ENCODE measurements at places on chromosomes 4 and X.

DNA sequence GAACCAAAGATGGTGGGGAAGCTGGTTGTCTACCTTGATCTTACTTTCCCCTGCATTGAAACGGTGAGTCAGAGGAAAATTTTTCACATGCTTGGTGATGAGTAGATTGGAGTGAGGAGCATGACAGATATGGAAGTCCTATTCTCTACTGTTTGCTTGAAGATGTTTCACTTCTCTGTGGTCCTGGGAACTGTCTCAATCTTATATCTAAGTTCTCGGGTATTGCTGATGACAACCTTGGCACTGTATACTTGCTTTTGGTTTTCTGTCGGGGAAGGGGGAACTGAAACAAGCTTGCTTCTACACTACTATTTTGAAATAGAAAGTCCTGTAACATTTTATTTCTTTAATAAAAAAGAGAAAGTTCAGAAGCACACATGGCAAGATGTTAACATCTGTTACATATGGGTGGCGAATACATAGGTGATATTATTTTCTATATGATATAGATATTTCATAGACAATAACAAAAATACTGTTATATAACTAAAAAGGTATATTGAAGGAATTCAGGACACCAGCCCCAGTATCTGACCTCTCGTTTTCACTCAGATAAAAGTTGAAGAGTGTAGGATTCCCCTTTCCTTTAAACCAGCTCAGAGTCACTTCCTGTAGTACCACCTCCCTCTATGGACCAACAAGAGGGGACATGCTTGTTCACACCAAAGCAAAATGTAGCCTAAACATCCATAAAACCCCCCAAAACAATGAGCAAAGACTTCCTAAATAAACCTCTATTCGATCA is 88.8 kb downstream of the FMR1NB start:
- no peak for DNase-seq

- no peak for DNase-seq
These were observed 170.3 kb downstream of the TBX22 start for GRCh38 chrX:80184854-80185253.

GRCh38 chr4:52933738-52934137 is 71.6 kb downstream of the RASL11B start:
- no peak for DNase-seq

- DNase-seq: peak; percentile 48
These were observed 8.3 kb downstream of the GPRIN3 start for GRCh38 chr4:89299153-89299791.

DNA sequence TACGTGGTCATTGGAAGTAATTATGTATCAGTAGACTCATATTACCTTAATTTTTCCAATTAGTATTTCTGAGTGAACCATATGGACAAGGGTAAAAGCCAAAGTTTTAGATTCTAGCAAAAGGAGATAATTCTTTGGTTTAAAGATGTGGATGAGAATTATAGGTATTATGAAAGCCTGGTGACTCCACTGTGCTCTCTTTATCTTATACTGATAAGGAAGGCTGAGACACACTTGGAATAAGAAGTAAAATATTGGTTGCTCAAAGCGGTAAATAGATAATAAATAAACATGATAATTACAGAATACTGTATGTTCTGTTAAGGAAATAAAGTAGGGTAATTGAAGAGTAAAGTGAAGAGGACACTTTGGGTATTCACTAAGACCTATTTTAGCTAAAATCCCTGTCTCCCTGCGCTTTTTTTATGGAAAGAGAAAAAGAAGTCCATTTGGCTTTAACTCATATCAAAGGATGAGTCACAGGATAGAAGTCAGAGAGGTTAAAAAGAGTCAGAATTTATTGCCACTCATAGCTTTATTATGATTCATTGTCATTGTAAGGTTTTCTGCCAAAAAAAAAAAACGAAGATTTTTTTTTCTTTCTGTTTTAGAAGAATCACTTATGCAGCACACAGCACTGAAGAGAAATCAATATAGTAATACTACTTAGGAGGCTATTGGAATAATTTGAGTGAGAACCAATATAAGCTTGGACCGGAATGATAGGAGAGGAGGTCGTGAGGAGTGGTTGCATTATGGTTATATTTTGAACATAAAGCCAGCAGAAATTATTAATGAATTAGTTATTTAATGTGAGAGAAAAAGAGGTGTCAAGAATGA is 2463.1 kb downstream of the ARAP2 start:
- no peak for DNase-seq

GRCh38 chr4:168605411-168605810 is 108.6 kb downstream of the PALLD start:
- DNase-seq: no peak

DNA sequence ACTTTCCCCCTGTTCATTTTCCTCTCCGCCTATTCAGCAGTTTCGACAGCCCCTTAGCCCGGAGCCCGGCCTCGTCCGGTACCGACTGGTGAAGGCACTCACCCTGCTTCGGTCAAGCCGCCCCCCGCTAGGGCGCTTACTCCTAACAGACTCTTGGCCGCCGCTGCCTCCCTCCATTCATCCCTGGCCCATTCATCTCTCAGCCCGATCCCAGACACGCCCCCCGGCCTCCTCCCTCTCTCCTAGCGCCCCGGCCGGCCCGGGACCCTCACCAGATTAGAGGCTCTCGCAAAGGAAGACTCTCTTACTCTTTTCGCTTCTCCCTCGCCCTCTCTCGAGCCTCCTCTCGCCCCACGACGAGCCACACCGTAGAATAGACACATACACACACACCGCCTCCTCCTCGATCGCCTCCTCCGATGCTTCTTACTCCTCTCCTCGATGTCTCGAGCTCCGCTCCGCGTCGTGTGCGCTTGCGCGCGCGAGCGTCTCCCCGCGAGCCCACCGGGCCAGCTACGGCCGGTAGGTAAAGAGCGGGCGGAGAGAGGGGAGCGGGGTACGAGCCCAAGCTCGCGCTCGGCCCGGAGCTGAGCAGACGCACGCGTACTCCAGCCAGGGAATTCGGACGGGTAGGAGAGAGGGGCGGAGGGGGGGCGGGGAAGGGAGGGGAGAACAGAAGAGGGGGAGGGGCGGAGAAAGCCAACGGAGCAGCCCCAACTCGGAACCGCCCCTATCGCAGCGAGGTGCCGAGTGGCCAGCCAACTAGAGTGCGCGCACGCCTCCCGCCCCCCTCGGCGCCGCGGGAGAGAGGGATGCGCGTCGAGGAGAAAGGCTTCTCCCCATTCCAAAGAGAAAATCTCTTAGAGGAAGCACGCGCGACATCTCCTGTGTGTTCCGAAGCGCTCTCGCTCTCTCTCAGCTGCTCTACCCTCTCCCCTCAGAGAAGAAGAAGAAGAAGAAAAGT is at the start of gene WNK3:
Gene WNK3, minus strand, starts transcription at position 633 of the 964 bp plus-strand sequence.
- peak; percentile 36 for DNase-seq

DNA sequence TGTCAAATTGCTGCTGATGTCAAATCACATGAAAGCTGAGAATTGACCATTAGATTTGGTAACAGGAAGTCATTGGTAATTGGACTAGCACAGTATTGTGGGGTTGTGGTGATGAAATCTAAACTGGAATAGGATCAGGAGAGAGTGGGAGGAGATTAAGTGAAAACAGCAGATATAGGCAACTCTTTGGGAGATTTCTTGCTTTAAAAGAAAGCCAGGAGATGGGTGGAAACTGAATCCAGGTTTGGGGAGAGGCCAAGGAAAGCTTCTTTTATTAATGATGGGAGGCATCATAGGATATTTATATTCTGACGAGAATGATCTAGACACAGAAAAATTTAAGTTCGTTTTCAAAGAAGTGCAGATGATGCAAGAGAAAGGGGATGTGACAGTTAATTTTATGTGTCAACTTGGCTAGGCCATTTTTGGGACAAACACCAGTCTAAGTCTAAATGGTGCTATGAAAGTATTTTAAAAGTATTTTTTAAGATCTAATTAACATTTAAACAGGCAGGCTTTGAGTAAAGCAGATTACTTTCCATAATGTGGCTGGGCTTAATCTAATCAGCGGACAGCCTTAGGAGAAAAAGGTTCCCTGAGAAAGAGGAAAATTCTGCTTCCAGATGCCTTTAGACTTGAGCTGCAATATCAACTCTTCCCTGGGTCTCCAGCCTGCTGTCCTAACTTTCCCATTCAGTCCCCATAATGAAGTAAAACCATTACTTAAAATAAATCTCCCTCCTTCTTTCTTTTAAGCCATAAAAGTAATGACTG is 24.7 kb downstream of the SEC24D start:
- no peak for DNase-seq

DNA sequence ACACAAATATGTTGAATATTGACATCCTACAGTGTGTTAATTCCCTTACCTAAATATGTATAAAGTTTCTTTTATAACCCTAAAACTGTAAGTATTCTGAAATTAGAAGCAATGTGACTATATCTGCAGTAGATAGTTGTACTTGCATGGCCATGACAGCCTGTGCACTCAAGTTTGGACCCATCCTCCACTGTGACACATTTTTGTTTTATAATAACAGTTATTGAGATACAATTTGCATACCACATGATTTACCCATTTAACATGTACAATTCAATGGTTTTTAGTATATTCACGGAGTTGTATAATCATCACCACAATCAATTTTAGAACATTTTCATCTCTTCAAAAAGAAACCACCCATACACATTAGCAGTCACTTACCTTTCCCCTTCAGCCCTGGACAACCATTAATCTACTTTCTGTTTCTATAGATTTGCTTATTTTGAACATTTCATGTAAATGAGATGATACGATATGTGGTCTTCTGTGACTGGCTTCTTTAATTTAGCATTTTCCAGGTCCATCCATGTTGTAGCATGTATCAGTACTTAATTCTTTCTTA is 29.6 kb downstream of the HERC3 start:
- no peak for DNase-seq
